ENCODE measurements at places on chromosomes 4 and X.

- DNase-seq, result no peak
Measured at GRCh38 chr4:144104509-144105130, 35.9 kb downstream of the GYPA start.

DNA sequence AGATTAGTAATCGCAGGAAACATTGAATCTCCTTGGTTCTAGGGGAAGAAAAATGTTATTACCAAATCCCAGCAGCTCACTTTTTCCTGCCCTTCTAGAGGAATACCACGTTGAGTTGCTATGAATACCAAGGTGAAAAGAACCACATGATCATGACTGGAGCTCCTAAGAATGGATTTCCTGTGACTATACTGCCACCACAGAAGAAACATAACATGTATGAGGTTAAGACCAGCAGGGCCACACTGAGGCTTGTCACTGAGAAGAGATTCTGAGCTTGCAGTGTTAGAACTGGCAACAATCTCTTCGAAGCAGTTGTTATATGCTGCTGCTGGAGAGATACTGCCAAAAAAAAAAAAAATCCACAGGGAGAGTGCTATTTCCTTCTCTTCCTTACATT is 1235.3 kb downstream of the FSTL5 start:
- DNase-seq, result no peak

DNA sequence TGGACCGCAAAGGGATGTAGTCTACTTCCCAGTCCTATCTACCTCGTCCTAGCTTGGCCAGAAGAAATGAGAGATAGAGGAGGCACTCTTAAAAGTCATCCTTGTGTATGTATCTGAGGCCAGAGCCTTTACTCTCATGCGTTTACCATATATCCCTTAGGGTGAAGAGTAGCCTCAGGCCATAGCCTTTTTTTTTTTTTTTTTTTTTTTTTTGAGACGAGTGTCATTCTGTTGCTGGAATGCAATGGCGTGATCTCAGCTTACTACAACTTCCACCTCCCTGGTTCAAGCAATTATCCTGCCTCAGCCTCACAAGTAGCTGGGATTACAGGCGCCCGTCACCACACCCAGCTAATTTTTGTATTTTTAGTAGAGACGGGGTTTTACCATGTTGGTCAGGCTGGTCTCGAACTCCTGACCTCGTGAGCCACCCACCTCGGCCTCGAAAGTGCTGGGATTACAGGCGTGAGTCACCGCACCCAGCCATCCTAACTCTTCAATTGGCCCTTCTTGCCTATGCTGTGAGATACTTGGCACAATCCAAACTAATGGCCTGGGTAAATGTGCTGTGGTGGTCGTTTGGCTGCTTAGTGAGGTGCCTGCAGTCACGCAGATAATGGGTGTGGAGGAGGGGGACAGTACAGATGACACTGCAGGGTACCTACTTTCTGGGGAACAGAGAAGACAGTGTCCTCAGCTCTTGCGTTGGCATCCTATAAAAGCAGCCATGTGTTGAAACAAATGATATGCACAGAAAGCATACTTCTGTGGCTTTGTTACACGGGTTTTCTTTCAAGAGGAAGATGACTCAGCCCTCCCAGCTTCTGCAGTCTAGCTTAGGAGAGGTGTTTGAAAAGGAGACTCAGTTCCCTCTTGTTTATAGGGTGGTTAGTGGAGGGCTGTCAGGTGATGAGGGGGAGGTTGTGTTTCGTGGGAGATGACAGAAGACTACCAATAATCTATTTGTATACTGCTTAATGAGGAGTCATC is 10.4 kb upstream of the DGAT2L6 start:
- DNase-seq, result no peak

- DNase-seq, result no peak
Measured at GRCh38 chr4:1378559-1379231, 27.5 kb downstream of the NKX1-1 start.

- no peak for DNase-seq
Measured at GRCh38 chrX:13404364-13404763, 84.5 kb upstream of the ATXN3L start.

DNA sequence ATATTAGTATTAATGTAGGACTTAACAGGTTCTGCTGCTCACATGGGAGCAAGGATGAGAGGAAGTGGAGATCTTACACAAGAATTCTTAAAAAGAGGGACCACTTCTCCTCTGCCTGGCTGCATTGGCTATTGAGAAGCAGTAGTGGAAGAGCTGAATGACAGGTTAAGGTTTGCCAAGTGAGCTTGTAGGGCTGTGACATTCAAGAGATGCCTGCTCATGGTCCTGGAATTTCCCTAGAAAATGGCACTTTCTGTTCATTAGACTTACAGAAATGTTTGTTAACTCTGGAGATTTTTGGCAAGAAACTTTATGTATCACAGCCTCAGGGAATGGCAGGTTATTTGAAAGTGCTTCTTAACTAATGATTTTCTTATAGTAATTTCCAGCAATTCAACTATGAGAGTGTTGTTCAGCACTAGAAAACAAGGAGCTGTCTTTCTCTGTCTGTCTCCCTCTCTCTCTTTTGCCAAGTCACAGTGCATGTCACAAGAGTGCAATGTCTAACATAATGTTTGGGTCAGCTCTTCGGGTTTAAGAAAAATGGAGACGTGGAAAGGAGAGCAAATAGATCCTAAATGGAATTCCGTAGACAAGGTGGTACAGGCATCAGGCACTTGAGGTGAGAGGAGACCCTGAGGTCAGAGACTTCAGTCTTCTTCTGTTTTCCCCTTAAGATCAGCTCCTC is 8.3 kb upstream of the NAP1L5 start:
- DNase-seq, result no peak

- no peak for DNase-seq
Measured at GRCh38 chr4:2367626-2368025, 50.8 kb downstream of the ZFYVE28 start.

DNA sequence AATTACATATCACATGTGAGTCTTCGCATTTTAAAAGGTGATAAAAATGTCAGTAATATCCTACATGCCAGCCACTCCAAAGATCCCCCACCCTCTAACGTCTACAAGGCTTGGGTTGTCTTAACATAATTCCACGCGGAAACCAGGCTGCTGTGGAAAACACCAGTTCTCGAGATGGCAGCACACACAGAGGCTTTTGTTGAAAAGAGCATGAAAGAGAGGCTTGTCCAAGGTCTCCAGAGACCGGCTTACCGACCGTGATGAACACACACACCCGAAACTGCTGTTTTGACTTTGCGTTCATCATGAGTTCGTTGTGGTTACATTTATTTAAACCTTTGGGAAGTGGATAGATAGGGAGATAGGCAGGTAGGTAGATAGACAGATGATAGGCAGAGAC is 87.9 kb downstream of the CRLF2 start:
- DNase-seq, result no peak

DNA sequence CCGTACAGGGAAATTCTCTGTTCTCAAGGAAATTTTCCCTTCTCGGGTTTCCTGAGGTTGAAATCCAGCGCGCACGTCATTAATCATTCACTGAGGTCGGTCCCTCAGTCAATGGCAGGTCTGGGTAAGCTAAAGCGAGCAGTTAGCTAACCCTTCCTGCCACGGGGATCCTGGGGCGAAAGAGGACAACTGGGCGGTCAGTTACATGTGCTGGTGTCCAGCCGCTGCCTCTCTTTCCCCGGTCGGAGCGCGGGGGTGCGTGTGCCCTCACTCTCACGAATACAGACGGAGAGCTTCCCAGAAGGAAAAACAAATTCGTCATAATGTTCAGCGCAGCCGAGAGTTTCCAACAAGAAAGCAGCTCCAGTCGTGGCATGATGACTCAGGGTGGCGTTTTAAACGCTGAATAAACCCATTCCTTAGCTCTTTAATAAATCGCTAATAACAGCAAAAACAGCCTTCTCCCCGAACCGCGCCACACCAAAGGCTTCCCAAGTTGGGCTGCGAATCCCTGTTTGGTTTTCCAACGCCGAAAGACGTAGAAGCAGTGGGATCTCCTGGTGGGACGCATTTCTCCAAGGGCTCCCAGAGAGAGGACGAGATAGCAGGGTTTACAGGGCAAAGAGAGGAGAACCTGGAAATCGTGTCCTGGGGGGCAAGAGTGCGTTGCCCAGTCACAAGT is 752 bp upstream of the FGF5 start:
- no peak for DNase-seq

GRCh38 chr4:186881521-186882220 is 158.0 kb upstream of the FAT1 start:
- no peak for DNase-seq

GRCh38 chr4:140163029-140163810 is 9.2 kb upstream of the MAML3 start:
- no peak for DNase-seq

GRCh38 chr4:53967986-53968385 is 96.4 kb downstream of the CHIC2 start:
- DNase-seq, result no peak

- no peak for DNase-seq
Measured at GRCh38 chrX:8027827-8028226, 100.6 kb upstream of the PNPLA4 start.

GRCh38 chrX:71650333-71650969 is 16.9 kb upstream of the LOC101059915 start:
- no peak for DNase-seq

- no peak for DNase-seq
Measured at GRCh38 chr4:69713593-69713992, 46.8 kb downstream of the SULT1B1 start.

DNA sequence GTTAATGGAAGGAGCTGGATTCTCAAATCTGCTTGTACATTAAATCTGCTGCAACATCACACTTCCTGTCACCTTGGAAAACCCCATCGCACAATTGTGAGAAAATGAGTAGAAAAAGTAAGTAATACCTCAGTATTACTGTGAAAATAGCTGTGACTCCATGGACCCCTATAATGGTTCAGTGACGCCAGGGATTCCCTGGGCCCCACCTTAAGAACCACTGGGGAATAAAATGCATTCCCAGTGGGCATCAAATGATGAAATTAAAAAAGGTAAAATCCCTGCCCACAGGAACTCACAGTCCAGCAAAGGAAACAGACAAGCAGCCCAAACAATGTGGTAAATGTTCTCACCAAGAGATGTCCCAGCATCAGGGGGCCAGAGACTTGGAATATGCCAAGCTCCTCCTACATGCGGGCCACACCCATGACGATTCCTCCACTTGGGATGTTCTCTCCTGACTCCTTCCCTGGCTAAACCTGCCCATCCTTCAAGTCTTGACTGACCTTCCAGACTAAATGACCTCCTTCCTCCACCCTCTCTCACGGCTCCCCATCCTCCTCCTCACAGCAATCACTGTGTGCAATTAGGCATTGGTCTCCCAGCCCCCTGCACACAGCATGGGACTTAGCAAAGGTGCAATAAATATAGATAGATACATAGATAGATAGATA is 2.6 kb downstream of the EVC2 start:
- DNase-seq, result no peak

DNA sequence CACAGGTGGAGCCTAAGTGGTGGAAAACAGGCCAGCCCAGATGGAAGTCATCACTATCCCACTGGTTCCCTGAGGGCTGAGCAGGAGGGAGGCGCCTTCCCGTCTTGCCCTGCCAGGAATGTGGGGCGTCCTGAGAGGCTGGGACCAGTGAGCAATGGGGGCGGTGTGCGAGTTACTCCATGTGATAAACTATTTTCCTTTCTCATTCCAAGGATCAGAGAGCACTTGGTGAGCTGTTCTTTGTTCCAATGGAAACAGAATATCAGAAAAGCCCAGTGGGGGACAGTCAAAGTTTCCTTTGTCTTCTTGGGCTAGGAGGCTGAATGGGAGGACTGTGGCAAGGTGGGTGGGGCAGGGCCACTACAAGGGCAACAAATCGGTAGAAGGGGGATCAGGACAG is 86.2 kb downstream of the NHSL2 start:
- no peak for DNase-seq

DNA sequence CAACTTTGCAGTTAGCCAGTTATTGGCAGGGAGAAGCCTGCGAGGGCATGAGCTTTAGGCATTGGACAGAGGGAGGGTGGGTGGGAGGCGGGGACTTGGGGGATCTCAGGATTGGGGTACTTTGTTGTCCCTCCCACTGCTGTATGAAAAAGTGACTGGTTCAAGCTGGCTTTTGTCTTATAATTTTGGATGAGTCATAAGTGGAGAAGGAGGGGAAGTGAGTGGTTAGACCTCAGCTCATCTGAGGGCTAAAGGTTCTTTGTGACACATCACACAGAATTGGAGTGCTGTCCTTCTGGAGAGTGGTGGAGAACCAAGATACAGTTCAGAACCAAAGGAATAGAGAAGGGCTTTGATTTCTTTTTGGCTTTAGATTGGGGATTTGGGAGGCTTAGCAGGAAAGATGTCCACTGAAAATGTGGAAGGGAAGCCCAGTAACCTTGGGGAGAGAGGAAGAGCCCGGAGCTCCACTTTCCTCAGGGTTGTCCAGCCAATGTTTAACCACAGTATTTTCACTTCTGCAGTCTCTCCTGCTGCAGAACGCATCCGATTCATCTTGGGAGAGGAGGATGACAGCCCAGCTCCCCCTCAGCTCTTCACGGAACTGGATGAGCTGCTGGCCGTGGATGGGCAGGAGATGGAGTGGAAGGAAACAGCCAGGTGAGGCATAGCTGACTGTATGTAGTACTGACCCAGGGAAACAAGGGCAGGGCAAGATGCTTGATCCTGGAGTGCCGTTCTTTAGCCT is at the start of gene SLC4A4:
Gene SLC4A4 (plus strand): TSS at position 175 of the 748 bp plus-strand sequence.
- DNase-seq, result no peak

- no peak for DNase-seq
Measured at GRCh38 chrX:11543249-11543648, 122.5 kb downstream of the ARHGAP6 start.

DNA sequence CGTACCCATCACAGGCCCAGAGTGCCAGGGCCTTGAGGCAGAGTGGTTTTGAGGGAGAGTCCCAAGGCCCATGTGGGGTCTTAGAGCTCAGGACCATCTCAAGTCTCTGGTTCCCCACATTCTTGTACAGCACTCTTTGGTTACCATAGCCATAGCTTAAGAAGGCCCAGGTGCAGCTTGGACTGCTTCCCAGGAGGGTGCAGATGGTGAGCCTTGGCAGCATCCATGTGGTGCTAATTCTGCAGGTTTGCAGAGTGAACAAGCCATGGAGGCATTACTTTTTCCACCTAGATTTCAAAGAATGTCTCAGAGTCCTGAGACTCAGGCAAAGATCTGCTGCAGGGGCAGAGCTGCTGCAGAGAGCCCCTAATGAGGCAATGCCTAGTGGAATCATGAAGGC is 171.7 kb downstream of the STK32B start:
- no peak for DNase-seq

- no peak for DNase-seq
Measured at GRCh38 chr4:10403633-10404445, 53.4 kb downstream of the ZNF518B start.
